ENCODE measurements at places on chromosomes 4 and X. TPM values are rescaled to one million over a fixed set of nuclear protein-coding genes. Genes with fewer than 3 reads are reported as not detected.

Gene EPGN
- total RNA-seq, result not detected

Gene MMAA
- total RNA-seq, result 13.5 TPM

Gene AVPR2
- total RNA-seq, result not detected

Gene VEGFC
- not detected for total RNA-seq

Gene ZNF711
- not detected for total RNA-seq

Gene LDOC1
- 2.0 TPM for total RNA-seq

Gene PABPC4L
- total RNA-seq, result not detected

Gene CENPVL2
- not detected for total RNA-seq

Gene TMSB15C
- total RNA-seq, result 4.6 TPM

Gene SLC7A11
- total RNA-seq, result 6.7 TPM

Gene ACOT9
- total RNA-seq, result 37.7 TPM

Gene CHRDL1
- not detected for total RNA-seq

Gene KIF4A
- 44.7 TPM for total RNA-seq

Gene PPP4R3C
- total RNA-seq, result not detected

Gene OCRL
- total RNA-seq, result 0.91 TPM

Gene FSTL5
- total RNA-seq, result not detected

Gene FAM9C
- total RNA-seq, result not detected

Gene PPP1R2C
- not detected for total RNA-seq

Gene IL2
- 1.1 TPM for total RNA-seq

Gene GAGE2A
- total RNA-seq, result not detected

Gene EDA2R
- 3.6 TPM for total RNA-seq

Gene DNAAF6
- total RNA-seq, result not detected

Gene UGT2B15
- not detected for total RNA-seq

Gene GCNA
- 4.3 TPM for total RNA-seq

Gene FGFBP1
- total RNA-seq, result not detected

Gene MAGIX
- total RNA-seq, result 1.1 TPM

Gene MAGEB1
- not detected for total RNA-seq

Gene F11
- not detected for total RNA-seq

Gene TMPRSS11E
- total RNA-seq, result not detected

Gene CETN2
- 5.9 TPM for total RNA-seq

Gene TET2
- 24.6 TPM for total RNA-seq

Gene DNAJB14
- 63.6 TPM for total RNA-seq

Gene RENBP
- total RNA-seq, result 7.5 TPM

Gene TMEM165
- total RNA-seq, result 82.2 TPM

Gene STK32B
- total RNA-seq, result not detected

Gene KDR
- total RNA-seq, result not detected

Gene VCX2
- not detected for total RNA-seq

Gene PDE5A
- not detected for total RNA-seq

Measured in activated CD8-positive, alpha-beta memory T cell treated with anti-CD3 and anti-CD28 coated beads, Interleukin-2, amount 10 ng/mL, durations not matched to agents 7 days and 5 days (primary cell).